ENCODE measurements at places on chromosomes 5 and 9. TPM values are rescaled to one million over a fixed set of nuclear protein-coding genes. Genes with fewer than 3 reads are reported as not detected.

- H3K4me1 ChIP-seq = peaks cover 16% of the 10 kb centered on the region
- DNase-seq = peak; percentile 34
- no peaks in the 10 kb centered on the region for H3K27me3 ChIP-seq
- no peaks in the 10 kb centered on the region for H3K36me3 ChIP-seq
- H3K27ac ChIP-seq = peak overlapping the region; percentile 80
- H3K4me3 ChIP-seq = peak overlapping the region; percentile 64
Measured at GRCh38 chr5:56480078-56480704, 247.1 kb upstream of the ANKRD55 start.

SPATA31A3 gene
- total RNA-seq = not detected

GRCh38 chr9:129885670-129886106 is 50.4 kb downstream of the USP20 start:
- H3K27me3 ChIP-seq = no peaks in the 10 kb centered on the region
- DNase-seq = peak; percentile 92
- H3K4me1 ChIP-seq = peaks cover 9% of the 10 kb centered on the region
- H3K4me3 ChIP-seq = peak overlapping the region; percentile 29
- H3K27ac ChIP-seq = peak overlapping the region; percentile 8

DNA sequence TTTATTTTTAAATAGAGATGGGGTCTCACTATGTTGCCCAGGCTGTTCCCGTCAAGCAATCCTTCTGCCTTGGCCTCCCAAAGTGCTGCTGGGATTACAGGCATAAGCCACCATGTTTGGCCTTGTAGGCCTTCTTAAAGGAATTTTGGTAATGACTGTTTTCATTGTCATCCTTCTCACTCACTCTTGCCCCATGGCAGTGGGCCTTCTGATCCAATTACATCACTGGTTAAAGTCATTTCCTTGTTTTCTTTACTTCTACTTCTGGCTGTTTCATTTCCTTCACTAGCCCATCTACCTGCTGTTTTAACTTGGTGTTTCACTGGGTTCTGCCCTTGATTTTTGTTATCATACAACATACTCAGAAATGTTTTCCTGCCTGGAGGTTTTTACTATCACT is 20.1 kb upstream of the NIM1K start:
- H3K36me3 ChIP-seq = no peaks in the 10 kb centered on the region
- H3K27ac ChIP-seq = no peak overlapping the region
- H3K4me3 ChIP-seq = no peak overlapping the region
- DNase-seq = no peak
- no peaks in the 10 kb centered on the region for H3K4me1 ChIP-seq
- no peaks in the 10 kb centered on the region for H3K27me3 ChIP-seq

GDA gene
- total RNA-seq = 0.31 TPM

IL3 gene
- not detected for total RNA-seq

PLEKHG4B gene
- 2.6 TPM for total RNA-seq

DNA sequence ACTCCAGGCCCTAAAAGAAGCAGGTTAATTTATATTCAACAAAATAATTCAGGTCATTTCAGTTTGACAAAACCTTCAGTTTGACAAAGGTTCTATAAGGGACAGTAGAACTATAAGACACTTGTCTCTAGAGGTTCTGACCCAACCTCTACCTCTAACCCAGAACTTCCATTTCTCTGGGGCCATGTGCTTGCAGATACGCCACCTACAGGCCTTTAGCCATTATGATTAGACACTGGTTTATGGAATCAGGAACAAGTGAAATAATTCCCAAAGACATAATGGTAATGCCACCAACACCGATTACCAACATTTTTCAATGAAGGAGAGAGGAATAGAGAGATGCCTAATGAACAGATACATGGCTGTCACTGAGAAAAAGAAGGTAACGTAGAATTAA is 733.9 kb downstream of the PRELID2 start:
- H3K27ac ChIP-seq = no peak overlapping the region
- H3K4me1 ChIP-seq = no peaks in the 10 kb centered on the region
- no peaks in the 10 kb centered on the region for H3K36me3 ChIP-seq
- H3K27me3 ChIP-seq = no peaks in the 10 kb centered on the region

DNA sequence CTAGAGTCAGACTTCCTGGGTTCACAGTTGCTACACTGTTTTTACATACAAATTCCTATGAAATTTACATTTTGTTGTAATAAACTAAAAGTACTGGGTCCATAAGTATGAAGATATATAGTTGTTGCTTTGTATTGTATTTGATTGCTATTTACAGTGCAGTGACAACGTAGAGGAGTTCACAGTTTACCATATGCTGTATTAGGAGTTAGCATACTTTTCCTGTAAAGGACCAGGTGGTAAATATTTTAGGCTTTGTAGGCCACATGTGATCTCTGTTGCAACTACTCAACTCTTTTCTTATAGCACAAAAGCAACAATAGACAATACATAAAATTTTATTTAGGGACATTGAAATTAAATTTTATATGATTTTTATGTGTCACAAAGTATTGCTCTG is 18.0 kb downstream of the PAM start:
- no peak overlapping the region for H3K4me3 ChIP-seq
- no peak for DNase-seq
- no peak overlapping the region for H3K27ac ChIP-seq
- H3K4me1 ChIP-seq = peaks cover 5% of the 10 kb centered on the region

DNA sequence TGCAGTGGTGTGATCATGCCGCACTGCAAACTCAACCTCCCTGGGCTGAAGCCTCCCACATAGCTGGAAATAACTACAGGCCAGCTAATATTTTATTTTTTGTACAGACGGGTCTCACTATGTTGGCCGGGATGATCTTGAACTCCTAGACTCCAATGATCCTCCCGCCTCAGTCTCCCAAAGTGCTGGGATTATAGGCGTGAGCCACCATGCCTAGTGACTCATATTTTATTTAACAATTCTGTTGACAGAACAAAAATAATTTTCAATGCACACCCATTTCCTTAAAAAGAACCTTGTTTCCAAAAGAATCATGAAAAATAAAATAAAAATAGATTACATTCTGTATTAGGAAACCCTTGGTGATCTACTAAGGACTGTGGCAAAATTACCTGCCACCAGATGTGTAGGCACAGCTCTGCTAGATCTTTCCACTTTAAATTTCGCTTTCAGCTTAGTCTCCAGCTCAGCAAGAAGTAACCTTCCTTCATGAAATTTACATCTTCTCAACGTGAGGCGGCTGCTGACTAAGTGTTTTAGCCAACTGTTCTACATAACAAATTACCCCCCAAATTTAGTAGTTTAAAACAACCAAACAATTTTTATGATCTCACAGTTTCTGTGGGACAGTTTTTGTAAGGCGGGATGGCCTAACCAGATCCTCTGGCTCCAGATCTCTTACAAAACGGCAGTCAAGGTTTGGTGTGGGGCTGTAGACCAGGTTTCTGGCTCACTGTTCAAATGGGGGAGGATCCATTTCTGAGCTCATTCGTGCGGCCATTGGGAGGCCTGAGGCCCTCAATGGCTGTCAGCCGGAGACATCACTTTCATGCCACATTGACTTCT is 32.6 kb upstream of the GOLPH3 start:
- no peak overlapping the region for H3K27ac ChIP-seq
- H3K4me1 ChIP-seq = no peaks in the 10 kb centered on the region
- H3K36me3 ChIP-seq = no peaks in the 10 kb centered on the region
- no peak for DNase-seq

GRCh38 chr5:83564069-83564749 is 92.7 kb downstream of the VCAN start:
- no peak overlapping the region for H3K4me3 ChIP-seq
- H3K36me3 ChIP-seq = no peaks in the 10 kb centered on the region
- H3K27me3 ChIP-seq = no peaks in the 10 kb centered on the region

GRCh38 chr5:5481633-5482032 is 59.2 kb downstream of the ICE1 start:
- no peak overlapping the region for H3K4me3 ChIP-seq
- no peaks in the 10 kb centered on the region for H3K27me3 ChIP-seq
- no peak overlapping the region for H3K27ac ChIP-seq
- H3K36me3 ChIP-seq = no peaks in the 10 kb centered on the region
- no peaks in the 10 kb centered on the region for H3K4me1 ChIP-seq
- DNase-seq = no peak

DNA sequence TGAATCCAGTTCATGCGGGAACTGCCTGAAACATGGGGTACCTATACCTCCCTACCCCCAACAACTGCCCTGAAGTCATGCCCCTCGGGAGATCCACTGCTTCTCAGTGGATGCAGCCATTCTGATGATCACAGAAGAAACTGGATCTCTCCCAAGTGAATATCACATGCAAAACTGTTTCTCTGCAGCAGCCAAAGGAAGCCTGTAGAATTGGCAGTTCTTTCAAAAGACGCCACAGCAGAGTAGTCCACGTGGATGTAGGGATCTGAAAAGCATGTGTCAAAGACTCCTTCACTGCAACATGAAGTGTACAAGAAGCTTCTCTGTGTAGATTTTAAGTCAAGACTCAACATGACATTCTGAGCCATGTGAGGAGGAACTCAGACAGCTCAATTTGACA is 286.7 kb downstream of the NR3C1 start:
- no peak overlapping the region for H3K27ac ChIP-seq
- H3K4me1 ChIP-seq = no peaks in the 10 kb centered on the region
- no peak overlapping the region for H3K4me3 ChIP-seq
- H3K27me3 ChIP-seq = no peaks in the 10 kb centered on the region

DMGDH gene
- total RNA-seq = 3.5 TPM

GRCh38 chr9:112535811-112536210 is 49.2 kb downstream of the KIAA1958 start:
- peaks cover 8% of the 10 kb centered on the region for H3K4me1 ChIP-seq
- H3K36me3 ChIP-seq = no peaks in the 10 kb centered on the region
- H3K27ac ChIP-seq = no peak overlapping the region

DNA sequence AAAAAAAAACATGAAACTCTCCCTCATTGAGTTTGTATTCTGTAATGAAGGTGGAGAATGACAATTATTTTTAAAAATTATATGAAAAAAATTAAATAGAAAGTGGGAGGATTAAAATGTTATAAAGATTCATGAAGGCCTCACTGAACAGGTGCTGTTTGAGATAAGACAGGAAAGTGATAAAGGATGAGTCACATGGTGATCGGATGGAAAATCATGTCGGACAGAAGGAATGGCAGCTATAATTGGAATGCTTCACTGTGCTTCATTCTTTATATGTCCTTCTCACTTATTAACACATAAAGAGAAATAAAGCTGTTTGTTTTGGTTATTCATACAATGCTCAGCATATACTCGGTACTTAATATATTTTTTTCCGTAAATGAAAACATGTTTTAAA is 464.5 kb upstream of the RGMB start:
- no peak overlapping the region for H3K4me3 ChIP-seq
- H3K27ac ChIP-seq = no peak overlapping the region
- no peaks in the 10 kb centered on the region for H3K27me3 ChIP-seq
- no peak for DNase-seq

- H3K27me3 ChIP-seq = peaks cover 7% of the 10 kb centered on the region
- no peak overlapping the region for H3K4me3 ChIP-seq
- H3K36me3 ChIP-seq = no peaks in the 10 kb centered on the region
- H3K27ac ChIP-seq = no peak overlapping the region
Measured at GRCh38 chr5:73306741-73307275, 133.8 kb downstream of the TMEM174 start.

GRCh38 chr5:58708456-58708855 is 125.6 kb downstream of the RAB3C start:
- DNase-seq = no peak
- no peaks in the 10 kb centered on the region for H3K27me3 ChIP-seq
- H3K4me1 ChIP-seq = no peaks in the 10 kb centered on the region
- H3K27ac ChIP-seq = no peak overlapping the region
- no peak overlapping the region for H3K4me3 ChIP-seq

PRELID2 gene
- total RNA-seq = 14.5 TPM

- no peaks in the 10 kb centered on the region for H3K4me1 ChIP-seq
- no peak overlapping the region for H3K4me3 ChIP-seq
- no peaks in the 10 kb centered on the region for H3K27me3 ChIP-seq
- H3K27ac ChIP-seq = no peak overlapping the region
- H3K36me3 ChIP-seq = no peaks in the 10 kb centered on the region
- DNase-seq = no peak
Measured at GRCh38 chr5:37754976-37755375, 84.9 kb downstream of the GDNF start.

IL9 gene
- not detected for total RNA-seq

- H3K27me3 ChIP-seq = no peaks in the 10 kb centered on the region
- no peak for DNase-seq
- no peak overlapping the region for H3K4me3 ChIP-seq
- no peak overlapping the region for H3K27ac ChIP-seq
- H3K4me1 ChIP-seq = no peaks in the 10 kb centered on the region
Measured at GRCh38 chr9:81146684-81147337, 542.5 kb downstream of the TLE1 start.

GRIA1 gene
- 0.42 TPM for total RNA-seq

DNA sequence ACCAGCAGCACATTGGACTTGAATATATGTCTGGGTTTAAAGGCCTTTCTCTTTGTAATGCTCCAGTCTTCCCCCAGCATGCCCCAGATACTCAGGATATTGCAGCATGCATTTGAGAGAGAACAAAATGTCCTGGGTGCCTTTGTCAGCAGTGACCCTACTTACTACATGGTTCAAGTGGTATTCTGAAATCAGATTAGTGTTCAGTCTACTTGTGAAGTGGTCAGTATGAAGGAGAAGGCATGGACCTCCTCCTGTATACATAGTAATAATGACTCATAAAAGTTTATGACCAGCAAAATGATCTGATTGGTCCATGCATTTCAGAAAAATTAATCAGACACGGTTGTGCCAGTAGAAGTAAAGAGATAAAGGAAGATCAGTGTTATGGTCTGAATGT is 25.4 kb downstream of the GPR21 start:
- no peaks in the 10 kb centered on the region for H3K36me3 ChIP-seq
- no peaks in the 10 kb centered on the region for H3K27me3 ChIP-seq
- H3K4me1 ChIP-seq = peaks cover 7% of the 10 kb centered on the region
- no peak for DNase-seq
- no peak overlapping the region for H3K27ac ChIP-seq

DNA sequence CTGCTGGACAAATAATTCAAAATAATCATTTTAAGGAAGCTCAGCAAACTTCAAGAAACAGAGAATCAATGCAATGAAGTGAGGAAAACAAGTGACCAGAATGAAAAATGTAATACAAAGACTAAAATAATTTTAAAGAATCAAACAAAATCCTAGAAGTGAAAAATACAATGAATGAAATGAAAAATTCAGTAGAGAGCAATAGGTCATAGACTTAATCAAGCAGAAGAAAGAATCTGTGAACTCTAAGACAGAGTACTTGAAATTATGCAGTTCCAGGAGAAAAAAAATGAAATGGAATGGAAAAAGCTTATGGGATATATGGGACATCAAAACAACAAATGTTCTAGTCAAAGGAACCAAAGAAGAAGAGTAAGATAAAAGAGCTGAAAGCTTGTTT is 11.8 kb upstream of the ZDHHC21 start:
- no peak overlapping the region for H3K27ac ChIP-seq
- no peak for DNase-seq
- H3K27me3 ChIP-seq = no peaks in the 10 kb centered on the region
- H3K36me3 ChIP-seq = no peaks in the 10 kb centered on the region
- no peaks in the 10 kb centered on the region for H3K4me1 ChIP-seq

TMCO6 gene
- 16.0 TPM for total RNA-seq

DNA sequence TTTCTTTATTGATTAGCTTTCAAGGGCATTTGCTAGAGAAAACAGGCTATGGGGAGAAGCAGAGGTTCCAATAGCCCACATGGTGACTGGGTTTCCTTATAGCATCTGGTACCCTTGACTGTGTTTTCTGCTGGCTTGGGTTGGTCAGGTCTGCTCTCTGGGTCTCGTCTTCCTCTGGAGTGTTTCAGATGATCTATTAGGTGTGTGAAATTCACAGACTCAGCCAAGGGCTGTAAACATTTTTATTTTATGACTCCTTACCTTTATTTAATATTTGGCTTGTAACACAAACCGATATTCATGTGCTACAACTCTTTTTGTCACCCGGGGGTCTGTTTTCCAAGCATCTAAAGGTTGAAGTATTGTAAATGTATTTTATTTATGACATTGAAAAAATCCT is 338.9 kb downstream of the GADD45G start:
- H3K27me3 ChIP-seq = no peaks in the 10 kb centered on the region
- H3K4me3 ChIP-seq = no peak overlapping the region
- H3K4me1 ChIP-seq = peaks cover 11% of the 10 kb centered on the region
- H3K36me3 ChIP-seq = no peaks in the 10 kb centered on the region
- no peak overlapping the region for H3K27ac ChIP-seq

TLX3 gene
- not detected for total RNA-seq

Data from ovary (tissue), 10 donors.